ENCODE measurements at places on chromosomes 11 and 22. TPM values are rescaled to one million over a fixed set of nuclear protein-coding genes. Genes with fewer than 3 reads are reported as not detected.
A peak's percentile ranks its signal among the peaks of the same experiment; 100 is the strongest.

Gene FIBIN
- 0.98 TPM for total RNA-seq

Gene JHY
- 0.38 TPM for total RNA-seq

Gene APOBEC3A
- not detected for total RNA-seq

Gene CSNK2A3
- 2.0 TPM for total RNA-seq

Gene SLC22A25
- total RNA-seq: not detected

Gene ENTHD1
- total RNA-seq: not detected

Gene SLC22A6
- total RNA-seq: not detected

Gene GAS2
- total RNA-seq: 0.40 TPM

Gene CD3D
- not detected for total RNA-seq

DNA sequence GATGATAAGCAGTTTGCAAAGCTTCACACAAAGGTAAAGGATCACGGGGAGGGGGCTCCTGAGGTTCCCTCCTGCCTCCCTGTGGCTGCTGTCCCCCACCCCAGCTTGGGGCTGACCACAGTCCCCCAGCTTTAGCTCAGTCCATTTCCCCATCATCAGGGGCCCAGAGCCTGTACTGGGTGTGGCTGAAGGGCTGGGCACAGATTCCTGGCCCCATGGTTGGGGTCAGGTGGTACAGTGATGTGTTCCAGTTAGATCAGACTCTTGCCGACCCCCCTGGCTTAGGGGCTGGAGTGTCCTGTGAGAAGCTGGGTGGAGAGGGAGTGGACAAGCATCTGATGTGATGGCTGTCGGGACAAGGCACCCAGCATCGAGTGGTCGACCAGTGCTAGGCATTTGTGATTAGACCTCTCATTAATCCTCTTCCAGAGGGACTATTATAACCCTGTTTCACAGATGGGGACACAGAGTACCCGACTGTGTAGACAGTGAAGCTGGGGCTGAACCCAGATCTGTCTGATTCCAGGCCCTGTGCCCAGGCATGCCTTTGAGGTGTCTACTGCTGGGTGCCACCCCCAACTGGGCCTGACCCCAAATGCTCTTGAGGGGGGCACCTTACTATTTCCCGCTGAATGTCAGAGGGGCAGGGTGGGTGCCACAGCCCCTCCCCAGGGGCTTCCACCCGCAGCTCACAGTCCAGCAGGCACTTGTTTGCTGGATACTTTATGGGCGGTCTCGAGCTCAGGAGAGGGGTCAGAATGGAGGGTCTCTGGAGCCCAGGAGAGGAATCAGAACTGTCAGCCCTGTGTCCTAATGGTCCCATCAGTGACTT, 4.3 kb downstream of the SHANK3 start:
- no peak for DNase-seq

GRCh38 chr11:70297341-70297740, 26.9 kb downstream of the PPFIA1 start:
- DNase-seq: peak; percentile 30

DNA sequence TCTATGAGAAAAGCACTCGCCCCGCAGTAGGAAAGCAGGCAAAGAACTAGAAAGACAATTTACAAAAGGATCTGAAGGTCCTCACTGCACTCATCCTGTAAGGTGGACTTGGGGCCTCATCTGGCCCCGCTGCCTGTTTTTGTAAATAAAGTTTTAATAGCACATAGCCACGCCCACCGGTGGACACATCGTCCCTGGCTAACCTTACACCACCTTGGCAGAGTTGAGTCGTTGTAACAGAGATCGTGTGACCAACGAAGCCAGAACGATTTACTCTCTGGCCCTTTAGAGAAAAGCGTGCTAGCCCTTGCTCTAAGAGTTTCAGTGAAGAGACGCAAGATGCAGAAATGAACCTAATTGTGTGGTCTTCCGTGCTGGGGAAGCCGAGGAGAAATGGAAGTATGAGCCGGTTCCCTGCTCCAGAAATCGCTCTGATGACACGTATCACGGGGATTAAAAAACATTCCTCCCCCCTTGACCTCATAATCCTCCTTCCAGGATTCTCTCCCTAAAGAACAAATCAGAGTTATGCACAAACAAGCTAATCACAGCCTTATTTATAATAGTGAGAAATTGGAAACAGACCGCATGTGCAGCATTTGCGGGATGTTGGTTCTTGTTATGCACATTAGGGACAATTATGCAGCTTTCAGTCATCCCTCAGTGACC, 80.1 kb downstream of the CDKN1C start:
- no peak for DNase-seq

- DNase-seq: no peak
These were observed 11.3 kb downstream of the VPS37C start for GRCh38 chr11:61149624-61150615.

GRCh38 chr11:131756479-131757110, 386.2 kb downstream of the NTM start:
- peak; percentile 61 for DNase-seq

DNA sequence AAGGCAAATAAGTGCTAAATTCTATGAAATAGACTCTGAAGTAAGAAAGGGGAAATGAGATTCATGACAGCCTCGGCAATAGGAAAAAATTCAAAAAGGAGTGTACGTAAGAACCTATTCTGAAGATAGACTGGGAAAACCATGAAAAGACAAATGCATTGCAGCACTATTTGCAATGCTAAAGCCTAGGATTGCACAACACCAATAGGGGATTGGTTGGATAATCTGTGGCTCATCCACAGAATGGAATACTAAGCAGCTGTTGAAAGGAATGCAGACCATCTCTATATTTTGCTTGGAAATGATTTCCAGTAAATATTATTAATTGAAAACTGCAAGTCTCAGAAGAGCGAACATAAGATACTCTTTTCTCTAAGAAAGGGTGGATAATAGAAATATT, 91.7 kb upstream of the CLMP start:
- DNase-seq: peak; percentile 39

- peak; percentile 52 for DNase-seq
These were observed 138.2 kb downstream of the COMMD9 start for GRCh38 chr11:36150986-36151385.

DNA sequence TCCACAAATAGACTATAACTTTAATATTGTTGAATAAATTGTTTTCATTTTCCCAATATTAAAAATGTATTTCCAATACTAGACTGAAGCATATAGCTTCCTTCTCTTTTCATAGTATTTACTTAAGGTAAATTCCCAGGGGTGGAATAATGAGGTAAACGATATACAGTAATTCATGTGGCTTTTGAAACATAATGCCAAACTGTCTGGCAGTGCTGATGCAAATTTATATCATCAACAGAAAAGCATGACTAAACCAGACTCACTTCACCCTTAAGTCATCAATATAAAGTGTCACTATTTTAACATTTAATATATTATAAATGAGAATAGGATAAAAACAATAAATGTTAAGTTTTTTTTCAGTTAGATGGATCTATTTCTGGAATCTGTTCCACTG, 13.6 kb downstream of the C2CD3 start:
- peak; percentile 28 for DNase-seq

DNA sequence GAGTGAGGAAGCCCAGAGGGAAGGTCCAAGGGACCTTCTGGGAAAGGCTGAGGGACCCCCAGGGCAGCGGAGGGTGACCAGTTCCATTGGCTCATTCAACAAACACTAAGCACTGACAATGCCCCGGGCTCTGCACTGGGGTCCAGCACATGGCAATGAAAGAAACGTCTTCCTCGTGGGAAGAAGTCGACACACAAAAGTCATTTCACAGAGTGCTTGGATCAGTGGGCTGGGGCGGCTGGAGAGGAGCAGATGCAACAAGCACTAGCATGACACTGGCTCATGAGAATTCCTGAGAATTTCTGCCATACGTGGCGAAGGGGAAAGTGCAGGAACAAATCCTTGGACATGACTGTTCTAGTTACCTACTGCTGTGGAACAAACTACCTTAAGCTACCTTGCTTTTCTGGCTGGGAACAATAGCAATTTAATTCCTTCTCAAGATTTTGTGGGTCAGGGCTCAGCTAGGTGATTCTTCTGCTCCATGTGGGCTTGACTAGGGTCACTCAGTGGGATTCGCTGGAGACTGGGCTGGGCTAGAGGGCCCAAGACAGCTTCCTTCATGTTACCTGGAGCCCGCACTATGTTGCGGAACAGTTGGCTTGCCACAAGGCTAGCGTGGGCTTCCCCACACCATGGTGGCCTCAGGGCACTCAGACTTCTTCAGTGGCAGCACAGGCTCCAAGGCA, 6.9 kb upstream of the STIP1 start:
- no peak for DNase-seq

DNA sequence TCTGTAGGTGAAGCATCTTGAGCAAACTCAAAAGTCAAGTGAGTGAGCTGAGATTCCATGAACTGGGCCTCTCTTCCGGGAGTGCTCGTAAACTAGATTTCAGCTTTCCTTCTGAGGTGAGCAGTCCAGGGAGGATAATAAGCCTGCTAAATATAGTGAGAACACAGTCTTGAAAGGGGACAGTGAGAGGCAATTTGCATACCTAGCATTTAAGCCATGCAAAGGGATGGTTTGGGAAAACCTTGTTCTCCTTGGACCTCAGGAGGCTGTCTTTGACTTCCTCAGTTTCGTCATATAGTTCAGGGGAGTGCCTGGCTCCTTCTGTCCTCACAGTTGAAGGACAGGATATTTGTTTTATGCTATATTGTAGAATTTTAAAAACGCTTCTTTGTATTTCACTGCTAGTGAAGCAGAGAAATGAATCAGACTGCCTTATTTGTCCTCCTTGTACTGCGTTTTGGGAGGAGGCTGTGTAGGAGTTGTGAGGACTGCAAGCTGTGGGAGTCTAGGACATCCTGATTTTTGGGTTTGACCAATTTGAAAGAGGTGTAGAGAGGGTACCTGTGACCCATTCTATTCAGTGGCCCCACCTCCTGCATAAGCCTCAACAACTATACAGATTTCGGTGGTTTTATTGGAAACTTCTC, 11.0 kb upstream of the SORL1-AS1 start:
- DNase-seq: no peak

DNA sequence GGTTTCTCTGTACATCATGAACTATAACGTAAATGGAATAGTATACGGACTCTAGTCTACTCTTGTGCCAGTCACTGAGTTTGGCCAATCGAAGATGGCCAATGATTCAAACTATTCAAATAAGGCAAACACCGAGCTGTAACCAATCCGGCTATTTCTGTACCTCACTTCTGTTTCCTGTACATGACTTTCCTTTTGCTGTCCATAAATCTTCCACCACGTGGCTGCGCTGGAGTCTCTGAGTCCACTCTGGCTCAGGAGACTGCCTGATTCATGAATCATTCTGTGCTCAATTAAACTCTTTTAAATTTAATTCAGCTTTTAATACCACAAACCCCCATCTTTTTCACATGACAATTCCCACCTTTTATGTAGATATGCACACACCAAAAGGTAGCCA, 1.5 kb upstream of the JAML start:
- peak; percentile 19 for DNase-seq

DNA sequence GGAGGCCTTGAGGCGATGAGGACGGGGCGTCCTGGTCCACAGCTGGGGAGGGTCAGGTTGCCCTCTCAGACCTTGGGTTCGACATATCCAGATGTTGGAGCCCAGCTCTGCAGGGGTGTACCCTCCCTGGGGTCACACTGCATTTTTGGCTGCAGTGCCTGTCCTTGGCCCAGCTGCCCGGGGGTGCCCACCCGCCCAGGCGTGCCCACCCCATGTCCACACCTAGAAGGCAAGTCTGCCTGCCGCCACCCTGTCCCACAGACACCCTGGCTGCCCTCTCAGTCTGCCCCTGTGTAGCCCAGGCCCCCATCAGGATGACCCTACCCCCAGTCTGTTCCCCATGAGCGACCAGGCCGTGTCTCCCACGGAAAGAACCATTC, 3.0 kb downstream of the LSP1 start:
- DNase-seq: no peak

DNA sequence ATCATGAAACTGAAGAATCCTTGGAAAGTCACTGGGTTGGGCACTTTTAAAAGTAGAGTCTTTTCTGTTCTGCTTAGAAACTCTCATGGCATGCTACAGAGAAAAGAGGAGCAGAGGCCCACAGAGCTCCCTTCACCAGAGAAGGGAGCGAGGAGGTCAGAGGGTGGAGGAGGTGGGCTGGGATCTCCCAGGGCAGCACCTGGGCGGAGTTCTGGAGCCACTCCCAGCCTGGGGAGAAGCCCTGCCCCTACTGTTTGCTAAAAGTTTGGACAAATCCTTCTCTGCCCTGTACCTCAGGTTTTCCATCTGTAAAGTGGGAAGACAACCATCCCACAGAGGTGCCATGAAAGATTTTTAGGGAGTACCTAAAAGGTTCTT, 299.1 kb downstream of the KIRREL3 start:
- DNase-seq: no peak

DNA sequence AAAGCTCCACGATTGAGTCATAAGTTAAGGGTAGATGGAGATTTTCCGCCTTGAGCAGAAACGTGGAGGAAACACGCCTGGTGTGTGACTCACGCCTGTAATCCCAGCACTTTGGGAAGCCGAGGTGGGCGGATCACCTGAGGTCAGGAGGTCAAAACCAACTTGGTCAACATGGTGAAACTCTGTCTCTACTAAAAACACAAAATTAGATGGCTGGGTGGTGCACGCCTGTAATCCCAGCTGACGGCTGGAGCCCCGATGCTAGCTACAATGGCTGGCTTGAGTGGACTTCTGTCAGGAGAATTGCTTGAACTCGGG, 17.3 kb upstream of the DGCR8 start:
- DNase-seq: peak; percentile 77

- DNase-seq: no peak
These were observed 1.5 kb downstream of the WNT7B start for GRCh38 chr22:45975164-45976161.

- DNase-seq: no peak
These were observed 47.0 kb upstream of the ADORA2A start for GRCh38 chr22:24380220-24380904.

DNA sequence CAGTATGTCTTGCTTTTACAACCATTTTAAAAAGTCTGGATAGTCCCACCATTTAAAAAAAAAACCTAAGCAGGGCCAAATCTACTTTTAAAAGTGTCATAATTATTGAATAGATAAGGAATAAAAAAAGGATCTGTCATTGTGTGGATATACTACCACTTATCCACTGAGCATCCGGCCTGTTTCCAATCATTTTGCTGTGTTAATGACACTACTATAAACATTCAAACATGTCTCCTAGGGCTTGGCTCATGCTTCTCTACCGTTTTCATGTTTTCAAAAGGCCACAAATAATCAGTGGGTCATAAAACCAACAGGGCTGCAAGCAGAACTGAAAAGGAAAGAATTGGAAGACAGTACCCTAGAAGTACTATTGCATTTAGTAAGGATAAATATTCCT, 12.5 kb upstream of the C22orf39 start:
- no peak for DNase-seq

DNA sequence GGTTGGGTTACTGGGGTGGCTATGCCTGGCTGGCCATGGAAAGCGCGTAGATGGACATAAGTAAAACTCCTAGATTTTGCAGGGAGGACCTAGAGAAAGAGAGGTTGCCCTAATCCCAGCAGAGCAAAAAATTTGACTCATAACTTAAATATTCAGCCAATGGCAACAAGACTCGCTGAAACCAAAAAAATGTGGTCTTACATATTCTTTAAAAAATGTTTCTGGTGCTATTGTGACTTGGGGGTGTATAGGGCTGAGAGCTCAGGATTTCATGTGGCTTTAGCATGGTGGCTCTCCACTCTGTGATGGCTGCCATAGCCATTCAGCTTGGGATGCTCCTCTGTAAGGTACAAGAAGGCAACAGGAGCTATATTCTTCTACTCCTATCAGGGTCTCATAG, 27.2 kb upstream of the PDGFD start:
- peak; percentile 1 for DNase-seq
